ENCODE measurements at places on chromosomes 2 and 18. TPM values are rescaled to one million over a fixed set of nuclear protein-coding genes. Genes with fewer than 3 reads are reported as not detected.

DNA sequence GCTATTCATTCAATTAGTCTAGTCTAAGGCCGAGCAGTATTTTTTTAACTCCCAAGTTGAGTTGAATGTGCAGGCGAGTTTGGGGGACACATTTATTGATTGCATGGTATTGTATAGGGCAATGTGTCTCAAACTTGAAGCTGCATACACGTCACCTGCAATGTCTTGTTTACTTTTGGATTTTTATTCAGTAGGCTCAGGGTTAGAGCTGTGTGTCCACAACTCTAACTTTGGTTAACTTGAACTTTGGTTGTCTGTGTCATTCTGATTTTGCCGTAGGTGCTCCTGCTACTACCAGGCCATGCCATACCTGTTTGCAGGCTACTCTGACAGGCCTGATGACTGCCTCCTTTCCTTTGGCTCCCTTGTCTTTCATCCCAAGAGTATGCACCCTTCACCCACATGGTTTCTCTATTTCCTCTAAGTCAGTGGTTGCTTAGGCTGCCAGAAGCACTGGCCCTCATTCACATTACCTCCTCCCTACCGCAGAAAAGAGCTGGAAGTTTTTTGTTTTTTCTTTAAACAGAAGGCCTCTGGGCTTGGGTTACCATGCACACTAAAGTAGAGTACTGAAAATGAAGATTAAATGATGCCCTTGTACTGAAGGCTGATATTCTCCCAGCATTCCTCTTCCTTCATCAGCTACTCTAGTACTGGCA is 219.4 kb upstream of the SPOPL start:
- no peak for DNase-seq

The INHA gene
- polyA plus RNA-seq = 1.9 TPM

GRCh38 chr2:120195553-120195952 is 27.6 kb downstream of the TMEM185B start:
- no peak for DNase-seq

- DNase-seq = no peak
Observed at GRCh38 chr18:58662118-58662517, 9.1 kb upstream of the MALT1 start.

The MERTK gene
- 27.0 TPM for polyA plus RNA-seq

GRCh38 chr2:237240252-237240651 is 154.6 kb downstream of the COPS8 start:
- no peak for DNase-seq

- no peak for DNase-seq
Observed at GRCh38 chr2:69390471-69390870, 3.4 kb upstream of the GFPT1 start.
